NCI-H1436 (cell line): ENCODE measurements at places on chromosomes 7 and 10.

DNA sequence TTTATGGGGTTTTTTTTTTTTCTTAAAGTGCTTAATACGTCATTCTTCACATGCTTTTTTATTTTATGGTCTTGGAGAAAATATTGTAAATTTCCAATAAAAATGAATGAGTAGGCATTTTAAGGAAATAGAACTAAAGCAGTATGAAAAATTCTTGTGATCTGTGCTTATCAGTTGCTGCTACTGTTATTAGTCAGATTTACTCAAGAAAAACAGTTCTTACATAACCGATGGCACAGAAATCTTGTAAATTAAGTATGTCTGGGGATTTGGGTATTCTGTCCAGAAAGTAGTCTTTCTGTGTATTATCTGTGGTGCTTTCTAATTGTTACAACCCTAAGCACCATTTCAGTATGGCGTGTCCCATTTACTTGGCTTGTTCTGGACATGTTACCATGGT is 64.7 kb downstream of the LRGUK start:
- DNase-seq = no peak

DNA sequence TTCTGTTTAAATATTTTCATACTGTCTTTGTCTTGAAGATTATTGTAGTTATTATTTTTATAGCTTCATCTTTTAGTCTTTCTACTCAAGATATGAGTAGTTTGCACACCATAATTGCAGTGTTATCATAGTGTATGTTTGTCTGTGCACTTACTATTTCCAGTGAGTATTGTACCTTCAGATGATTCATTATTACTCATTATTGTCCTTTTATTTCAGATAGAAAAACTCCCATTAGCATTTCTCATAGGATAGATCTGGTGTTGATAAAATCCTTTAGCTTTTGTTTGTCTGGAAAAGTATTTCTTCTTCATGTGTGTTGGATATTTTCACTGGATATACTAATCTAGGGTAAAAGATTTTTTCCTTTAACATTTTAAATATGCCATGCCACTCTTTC is 646.2 kb upstream of the GRM3 start:
- DNase-seq = no peak

- DNase-seq = no peak
Measured at GRCh38 chr7:78167860-78168259, 369.3 kb downstream of the PHTF2 start.

DNA sequence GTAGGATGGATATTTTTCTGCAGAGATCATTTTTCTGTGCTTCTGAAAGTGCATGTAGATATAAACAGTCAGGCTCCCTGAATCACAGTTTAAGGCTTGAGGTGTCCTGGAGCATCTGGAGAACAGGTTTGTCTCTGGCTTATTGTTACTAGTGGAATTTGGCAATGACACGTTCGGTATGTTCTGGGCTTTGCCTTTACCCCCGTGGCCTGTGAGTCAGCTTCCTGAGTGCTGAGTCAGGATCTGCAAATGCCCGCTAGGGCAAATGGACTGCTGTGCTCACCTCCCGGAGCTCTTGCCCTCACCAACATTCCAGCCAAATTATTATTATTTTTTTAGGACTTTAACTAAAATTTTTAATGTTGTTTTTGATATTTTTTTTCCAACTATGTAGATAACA is 192.5 kb upstream of the PRSS1 start:
- no peak for DNase-seq

- DNase-seq = no peak
Measured at GRCh38 chr7:139111811-139112301, 2.3 kb upstream of the ZC3HAV1 start.

DNA sequence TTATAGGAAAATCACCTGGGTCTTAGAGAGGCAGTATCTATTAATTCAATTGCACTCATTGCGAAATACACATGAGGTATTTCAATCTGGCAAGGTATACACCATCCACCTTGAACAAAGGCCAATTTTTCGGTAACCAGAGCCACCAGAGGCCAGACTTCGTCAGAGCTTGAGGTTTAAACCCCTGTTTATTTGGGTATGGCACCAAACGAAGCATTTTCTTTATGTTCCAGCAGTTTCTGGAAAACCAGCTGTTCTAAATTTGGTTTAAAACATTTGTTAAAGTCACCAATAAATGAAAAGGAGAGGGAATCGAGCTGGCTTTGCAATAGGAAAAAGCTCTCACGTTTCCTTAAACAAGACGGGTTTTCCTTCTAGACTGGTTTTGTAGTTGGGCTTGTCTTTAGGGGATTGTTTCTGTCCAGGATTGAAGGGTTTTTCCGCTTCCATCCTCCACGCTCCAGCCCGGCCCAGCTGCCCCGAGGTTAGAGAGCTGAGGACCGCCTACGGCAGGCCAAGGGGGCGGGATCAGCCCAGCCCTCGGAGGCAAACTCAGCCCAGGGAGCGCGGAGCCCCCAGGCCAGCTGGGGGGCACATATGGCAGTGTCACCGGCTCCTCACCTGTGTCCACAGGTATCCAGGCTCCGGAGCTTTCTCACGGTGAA is 539.4 kb upstream of the MGMT start:
- no peak for DNase-seq

DNA sequence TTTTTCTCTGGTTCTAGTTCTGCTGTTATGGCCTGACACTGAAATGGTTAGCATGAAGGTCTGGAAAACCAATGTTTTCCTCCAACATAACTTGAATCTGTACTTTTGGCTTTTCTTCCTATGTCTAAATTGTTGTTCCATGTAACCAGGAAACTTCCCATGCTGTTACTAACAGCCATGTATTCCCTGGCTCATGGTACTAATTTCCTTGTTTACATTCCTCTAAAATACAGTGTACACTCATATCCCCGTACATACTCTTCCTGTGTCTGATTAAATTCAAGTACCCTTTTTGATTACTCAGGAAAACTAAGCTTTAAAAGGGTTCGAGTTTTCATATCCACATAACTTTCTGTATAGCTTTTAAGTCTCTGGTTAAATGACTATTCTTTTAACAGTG is 12.3 kb upstream of the ACSM6 start:
- DNase-seq = no peak

- DNase-seq = no peak
Measured at GRCh38 chr10:499991-500390, 189.5 kb downstream of the DIP2C start.

- no peak for DNase-seq
Measured at GRCh38 chr7:8702807-8703206, 269.4 kb downstream of the NXPH1 start.

DNA sequence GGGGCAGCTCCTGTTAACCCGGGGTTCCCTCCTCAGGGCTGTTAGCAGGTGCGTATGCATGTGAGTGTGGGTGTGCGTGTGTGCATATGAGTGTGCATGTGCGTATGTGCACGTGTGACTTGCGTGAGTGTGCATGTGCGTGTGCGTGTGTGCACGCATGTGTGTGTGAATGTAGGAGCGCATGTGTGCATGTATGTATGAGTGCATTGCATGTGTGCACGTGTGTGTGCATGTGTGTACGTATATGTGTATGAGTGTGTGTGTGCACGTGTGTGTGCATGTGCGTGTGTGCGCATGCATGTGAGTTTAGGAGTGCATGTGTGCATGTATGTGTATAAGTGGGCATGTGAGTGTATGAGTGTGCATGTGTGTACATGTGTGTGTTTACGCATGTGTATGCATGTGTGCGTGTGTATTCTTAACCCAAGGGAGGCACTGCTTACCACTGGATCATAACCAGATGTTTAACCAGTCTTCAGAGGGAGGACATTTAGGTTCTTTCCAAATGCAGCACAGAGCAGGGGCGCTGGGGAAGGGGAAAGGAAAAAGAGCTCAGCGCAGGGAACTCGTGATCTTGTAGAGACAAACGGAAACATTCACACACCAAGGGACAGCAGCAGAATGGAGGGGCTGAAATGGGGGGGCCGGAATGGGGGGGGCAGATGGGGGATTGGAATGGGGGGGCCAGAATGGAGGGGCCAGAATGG is 45.0 kb downstream of the PWWP2B start:
- DNase-seq = no peak

DNA sequence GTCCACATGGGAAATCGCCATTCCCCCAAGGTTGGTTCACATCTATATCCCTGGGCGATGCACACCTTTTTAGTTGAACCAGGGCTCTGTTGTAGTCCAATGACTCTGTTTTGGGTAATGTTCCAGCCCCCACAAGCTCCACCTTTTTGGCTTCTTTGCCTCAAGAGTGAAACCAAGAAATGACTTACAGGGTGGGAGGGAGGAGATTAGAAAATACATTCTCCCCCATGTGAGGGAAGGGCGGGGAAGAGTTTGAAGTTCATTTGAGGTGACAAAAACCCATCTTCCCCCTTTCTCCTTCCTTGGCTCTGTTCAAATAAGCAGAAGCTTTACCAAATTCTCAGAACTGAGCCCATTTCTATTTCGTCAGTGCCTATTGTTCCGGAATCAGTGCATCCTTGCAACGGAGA is 82.8 kb downstream of the GATA3 start:
- DNase-seq = no peak

- DNase-seq = no peak
Measured at GRCh38 chr10:11110539-11110938, 92.9 kb downstream of the CELF2 start.

GRCh38 chr10:87702973-87703294 is 43.3 kb downstream of the PAPSS2 start:
- DNase-seq = no peak

DNA sequence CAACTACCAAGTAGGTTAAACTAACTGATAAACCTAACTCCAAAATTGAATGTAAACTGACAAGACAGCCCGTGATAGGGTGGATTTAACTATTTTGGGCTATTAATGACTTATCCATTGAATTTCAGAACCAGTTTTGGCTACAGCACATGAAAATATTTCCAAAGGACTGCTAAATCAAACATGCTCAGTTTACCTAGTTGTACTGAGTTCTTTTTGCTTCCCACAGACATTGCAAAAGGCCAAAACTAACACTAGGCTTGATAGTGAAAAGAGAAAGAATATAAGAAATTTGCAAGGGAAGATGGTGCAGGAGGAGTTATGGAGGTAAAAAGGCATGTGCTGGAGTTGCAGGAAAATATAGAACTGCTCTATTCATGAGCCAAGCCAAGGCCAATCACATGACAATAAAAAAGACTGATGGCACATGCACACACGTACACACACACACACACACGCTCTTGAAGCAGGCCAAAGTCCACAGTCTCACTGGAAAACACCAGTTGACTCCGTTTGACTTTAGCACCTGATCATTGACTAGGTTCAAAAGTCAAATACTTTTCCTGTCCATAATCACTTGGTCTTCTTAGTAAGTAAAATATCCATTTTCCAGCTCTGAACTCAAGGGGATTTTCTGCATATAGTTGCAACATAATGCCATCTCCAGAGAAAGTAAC is 76.0 kb upstream of the AGBL3 start:
- DNase-seq = no peak

DNA sequence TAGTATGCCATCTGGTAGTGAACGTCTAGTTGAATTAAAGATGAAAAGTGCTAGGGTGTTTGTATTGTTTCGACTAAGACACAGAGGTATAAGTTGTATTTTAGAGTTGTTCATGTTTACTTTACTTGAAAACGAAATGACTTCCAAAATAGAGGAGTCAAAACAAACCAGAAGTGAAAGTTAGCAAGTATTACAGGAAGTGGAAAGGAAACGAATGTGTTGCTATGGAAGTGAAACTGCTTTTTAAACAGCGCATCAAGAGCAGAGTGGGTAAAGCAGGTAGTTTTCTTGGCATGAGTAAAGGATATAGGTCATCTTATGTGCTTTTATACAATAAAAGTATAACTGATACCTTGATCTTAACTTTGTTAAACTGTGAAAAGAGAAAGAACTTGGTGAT is 20.0 kb upstream of the GALNTL5 start:
- no peak for DNase-seq

GRCh38 chr10:124039483-124040013 is 53.9 kb downstream of the CHST15 start:
- no peak for DNase-seq

DNA sequence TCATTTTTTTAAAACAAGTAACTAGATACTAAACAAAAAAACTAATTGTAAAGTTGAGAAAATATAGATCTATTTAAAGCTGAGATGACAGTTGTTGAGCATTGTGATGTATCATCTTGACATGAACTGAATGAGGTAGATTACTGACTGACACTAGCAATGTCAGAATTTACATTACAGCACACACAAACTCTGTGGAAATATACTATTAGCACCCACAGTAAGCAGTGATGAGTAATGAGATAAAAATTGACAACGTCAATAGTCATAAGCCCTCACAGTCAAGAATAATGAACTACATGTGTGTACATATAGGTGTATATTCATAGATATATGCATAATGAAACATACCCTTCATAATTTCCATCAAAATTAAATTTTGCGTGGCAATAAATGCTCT is 368.4 kb downstream of the TFEC start:
- no peak for DNase-seq

DNA sequence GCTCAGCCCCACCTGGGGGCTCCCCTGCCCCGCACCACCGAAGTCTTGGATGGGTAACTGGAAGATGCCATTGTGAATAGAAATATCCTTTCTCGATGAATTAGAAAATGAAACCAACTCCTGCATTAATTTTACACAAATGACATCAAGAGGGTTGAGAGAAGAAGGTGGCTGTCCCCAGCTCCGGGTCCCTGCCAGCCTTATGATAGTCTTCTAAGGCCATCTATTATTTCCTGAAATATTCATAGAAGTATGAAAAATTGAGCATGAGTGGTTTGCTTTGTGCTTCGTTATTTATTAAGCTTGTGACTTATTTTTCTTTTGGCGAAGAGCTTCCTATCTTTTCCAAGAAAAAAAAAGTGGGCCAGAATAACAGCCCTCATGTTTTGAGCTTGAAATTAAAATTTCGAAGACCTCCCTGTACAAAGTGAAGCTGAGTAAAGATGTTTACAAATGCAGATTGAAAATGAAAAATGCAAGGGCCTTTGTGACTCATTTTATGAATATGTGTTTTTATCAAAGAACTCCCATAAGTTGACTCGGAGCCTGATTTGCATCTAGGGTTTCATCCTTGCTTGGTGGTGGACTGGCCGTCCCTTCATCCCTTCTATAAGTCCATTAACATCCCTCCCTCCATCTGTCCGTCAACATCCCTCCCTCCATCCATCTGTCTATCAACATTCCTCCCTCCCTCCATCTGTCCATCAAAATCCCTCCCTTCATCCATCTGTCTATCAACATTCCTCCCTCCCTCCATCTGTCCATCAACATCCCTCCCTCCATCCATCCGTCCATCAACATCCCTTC is 20.5 kb upstream of the CFAP46 start:
- no peak for DNase-seq

- DNase-seq = no peak
Measured at GRCh38 chr7:46390042-46390441, 469.0 kb upstream of the IGFBP3 start.

- no peak for DNase-seq
Measured at GRCh38 chr10:88428442-88428841, 154.7 kb downstream of the RNLS start.

- no peak for DNase-seq
Measured at GRCh38 chr10:5658871-5659618, 7.3 kb downstream of the ASB13 start.

DNA sequence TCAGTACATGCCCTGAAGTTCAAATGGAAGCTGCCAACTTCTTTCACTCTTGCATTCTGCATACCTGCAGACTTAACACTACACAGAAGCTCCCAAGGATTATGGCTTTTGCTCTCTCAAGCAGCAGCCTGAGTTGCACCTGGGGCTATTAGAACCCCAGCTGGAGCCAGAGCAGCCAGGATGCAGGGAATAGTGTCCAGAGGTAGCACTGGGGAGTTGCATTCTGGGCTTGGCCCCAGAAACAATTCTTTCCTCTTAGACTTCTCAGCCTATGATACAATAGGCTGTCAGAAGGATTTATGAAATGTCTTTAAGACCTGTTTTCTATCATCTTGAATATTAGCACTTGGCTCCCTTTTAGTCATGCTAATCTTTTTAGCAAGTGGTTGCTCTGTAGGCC is 886.7 kb upstream of the GHITM start:
- no peak for DNase-seq
